ENCODE measurements at places on chromosomes 5 and 9. TPM values are rescaled to one million over a fixed set of nuclear protein-coding genes. Genes with fewer than 3 reads are reported as not detected.

The CMYA5 gene
- not detected for total RNA-seq

The ABO gene
- not detected for total RNA-seq

The FNIP1 gene
- total RNA-seq = 11.1 TPM

The SEPTIN8 gene
- total RNA-seq = 14.6 TPM

Measured in A549 treated with GW870086 at 1 μM for 4 hours (cell line).